ENCODE measurements at places on chromosomes 3 and 15. TPM values are rescaled to one million over a fixed set of nuclear protein-coding genes. Genes with fewer than 3 reads are reported as not detected.

Gene TRAK1
- 33.3 TPM for total RNA-seq

Gene CACNA2D3
- not detected for total RNA-seq

Gene KIF15
- total RNA-seq, result 22.4 TPM

DNA sequence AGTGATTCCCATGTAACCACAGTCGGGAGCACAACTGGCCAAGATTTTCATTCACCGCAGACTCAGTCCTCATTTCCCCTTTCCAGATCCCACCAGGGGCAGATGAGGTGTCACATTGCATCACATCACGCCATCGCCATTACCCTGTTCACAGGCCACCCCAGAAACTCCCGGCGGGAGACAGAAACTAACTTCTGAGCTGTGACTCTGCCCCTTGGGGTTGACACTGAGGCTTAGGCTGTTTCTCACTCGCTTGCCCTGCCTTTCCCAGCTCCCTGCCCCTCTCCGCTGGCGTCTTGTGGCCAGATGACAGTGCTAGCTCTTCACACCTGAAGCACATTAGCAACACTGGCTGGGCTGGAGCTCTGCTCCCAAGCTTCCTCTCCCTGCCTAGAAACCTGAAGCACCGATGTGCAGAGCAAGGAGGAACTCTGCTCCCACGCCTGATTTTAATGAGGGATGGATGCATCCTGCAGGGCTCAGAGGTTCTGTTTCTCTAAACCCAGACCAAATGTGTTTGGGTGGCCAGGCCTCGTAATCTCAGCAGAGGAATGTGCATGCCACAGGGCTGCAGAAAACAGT is 88.8 kb upstream of the CTDSPL start:
- no peak overlapping the region for H3K27ac ChIP-seq
- no peaks in the 10 kb centered on the region for H3K27me3 ChIP-seq
- H3K4me1 ChIP-seq, result peaks cover 5% of the 10 kb centered on the region
- H3K4me3 ChIP-seq, result no peak overlapping the region
- DNase-seq, result no peak
- no peaks in the 10 kb centered on the region for H3K36me3 ChIP-seq

GRCh38 chr3:105502333-105502732 is 135.6 kb downstream of the ALCAM start:
- H3K4me3 ChIP-seq, result no peak overlapping the region
- H3K27ac ChIP-seq, result no peak overlapping the region
- H3K4me1 ChIP-seq, result no peaks in the 10 kb centered on the region
- DNase-seq, result no peak
- no peaks in the 10 kb centered on the region for H3K36me3 ChIP-seq

GRCh38 chr15:66566963-66567531 is 1.2 kb upstream of the LCTL start:
- H3K27ac ChIP-seq, result no peak overlapping the region
- H3K4me3 ChIP-seq, result no peak overlapping the region
